ENCODE measurements at places on chromosomes 7 and 10.

DNA sequence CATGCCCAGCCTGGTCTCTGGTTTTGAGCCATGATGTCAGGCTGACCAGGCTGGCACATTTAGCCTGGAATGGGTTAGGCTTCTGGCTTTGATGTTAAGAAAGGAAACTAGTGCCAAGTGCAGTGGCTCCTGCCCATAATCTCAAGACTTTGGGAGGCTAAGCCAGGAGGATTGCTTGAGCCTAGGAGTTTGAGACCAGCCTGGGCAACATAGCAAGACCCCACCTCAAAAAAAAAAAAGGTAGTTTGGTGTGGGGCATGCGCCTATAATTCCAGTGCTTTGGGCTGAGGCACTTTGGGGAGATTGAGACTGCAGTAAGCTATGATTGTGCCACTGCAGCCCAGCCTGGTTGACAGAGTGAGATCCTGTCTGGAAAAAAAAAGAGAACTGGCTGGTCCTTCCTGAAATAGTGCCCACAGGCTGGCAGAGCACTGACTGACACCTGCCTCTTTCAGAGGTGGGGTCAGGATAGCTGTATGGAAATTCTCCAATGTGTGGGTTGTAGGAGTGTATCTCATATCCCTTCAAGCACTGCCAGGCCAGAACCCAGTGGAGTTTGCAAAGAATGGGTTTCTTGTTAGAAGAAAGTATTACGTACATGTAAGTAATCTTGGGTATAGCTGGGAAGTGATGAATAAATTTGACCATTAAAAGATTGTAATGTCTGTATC is 61.3 kb downstream of the KAT6B start:
- DNase-seq, result no peak

DNA sequence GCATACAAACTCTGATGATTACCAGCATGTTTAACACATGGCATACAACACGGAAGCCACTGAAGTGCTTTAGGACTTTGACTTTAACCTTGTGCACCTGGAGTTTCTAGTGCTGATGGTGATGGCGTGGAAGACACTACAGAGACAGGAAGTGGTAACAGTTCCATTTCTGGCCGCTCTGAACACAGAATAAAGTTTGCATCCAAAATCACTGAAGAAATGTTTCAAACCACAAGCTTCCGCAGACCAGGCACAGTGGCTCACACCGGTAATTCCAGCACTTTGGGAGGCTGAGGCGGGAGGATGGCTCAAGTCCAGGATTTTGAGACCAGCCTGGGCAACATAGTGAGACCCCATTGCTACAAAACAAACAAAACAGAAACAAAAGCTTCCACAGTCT is 40.3 kb upstream of the TNPO3 start:
- DNase-seq, result no peak

GRCh38 chr7:30851651-30852307 is 59.9 kb upstream of the AQP1 start:
- no peak for DNase-seq

GRCh38 chr7:70856901-70857630 is 274.9 kb upstream of the GALNT17 start:
- peak; percentile 92 for DNase-seq

- no peak for DNase-seq
These were observed 172.7 kb upstream of the SMIM30 start for GRCh38 chr7:113291058-113291457.

- no peak for DNase-seq
These were observed 8.0 kb upstream of the ACTR3B start for GRCh38 chr7:152751449-152752141.

- DNase-seq, result no peak
These were observed 323.7 kb upstream of the GNAI1 start for GRCh38 chr7:79810916-79811315.

DNA sequence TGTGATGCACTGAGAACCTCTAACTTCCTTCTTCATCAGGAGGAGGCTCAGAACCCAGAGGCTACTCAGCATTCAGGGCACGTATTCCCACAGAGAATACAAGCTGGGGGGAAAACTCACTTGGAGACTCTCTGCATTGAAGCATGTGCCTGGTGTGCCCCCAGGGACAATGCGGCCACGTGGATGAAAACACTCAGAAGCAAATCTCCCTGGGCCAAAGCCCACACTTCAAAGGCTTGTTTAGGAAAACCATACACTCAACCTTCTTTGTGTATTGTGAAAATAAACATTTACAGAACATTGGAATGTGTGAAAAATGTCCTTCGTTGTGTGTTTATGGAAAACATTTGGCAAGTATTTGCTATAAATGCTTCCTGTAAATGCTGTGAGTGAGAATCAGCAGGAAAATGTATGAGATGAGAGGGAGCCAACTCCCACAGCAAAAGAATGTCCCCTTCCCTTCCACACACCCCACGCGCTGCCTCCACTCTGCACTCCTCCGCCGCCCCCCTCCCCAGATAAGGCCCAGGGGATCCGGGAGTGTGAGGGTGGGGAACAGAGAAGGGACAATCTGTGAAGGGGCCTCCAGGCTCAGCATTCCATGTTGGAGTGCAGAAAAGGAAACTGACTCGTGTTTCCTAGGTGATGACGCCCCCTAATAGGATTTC is 339.5 kb downstream of the ELMO1 start:
- DNase-seq, result no peak

GRCh38 chr10:125444790-125445189 is 238.2 kb downstream of the TEX36 start:
- DNase-seq, result no peak

DNA sequence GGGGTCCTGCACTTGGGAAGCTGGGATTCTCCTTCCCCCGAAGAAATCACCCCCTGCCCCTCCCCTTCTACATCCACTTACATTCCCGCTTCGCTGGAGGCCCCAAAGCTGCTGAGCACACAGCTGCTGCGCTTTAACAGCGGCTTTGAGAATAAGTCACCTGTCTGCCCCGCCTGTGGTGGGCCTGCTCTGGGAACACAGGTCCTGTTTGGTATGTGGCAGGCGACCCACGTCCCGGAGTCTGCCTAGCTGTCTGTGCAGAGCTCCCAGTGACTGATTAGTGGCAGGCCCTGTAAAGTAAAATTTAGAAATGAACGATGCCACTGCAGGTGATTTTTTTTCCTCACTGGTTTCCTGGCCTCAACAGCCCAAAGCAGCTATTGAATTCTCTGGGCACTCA is 47.0 kb downstream of the CDH23 start:
- no peak for DNase-seq

GRCh38 chr10:129213256-129213655 is 253.8 kb upstream of the MGMT start:
- DNase-seq, result no peak

- DNase-seq, result peak; percentile 45
These were observed 83.7 kb downstream of the CARD11 start for GRCh38 chr7:2959828-2960599.

DNA sequence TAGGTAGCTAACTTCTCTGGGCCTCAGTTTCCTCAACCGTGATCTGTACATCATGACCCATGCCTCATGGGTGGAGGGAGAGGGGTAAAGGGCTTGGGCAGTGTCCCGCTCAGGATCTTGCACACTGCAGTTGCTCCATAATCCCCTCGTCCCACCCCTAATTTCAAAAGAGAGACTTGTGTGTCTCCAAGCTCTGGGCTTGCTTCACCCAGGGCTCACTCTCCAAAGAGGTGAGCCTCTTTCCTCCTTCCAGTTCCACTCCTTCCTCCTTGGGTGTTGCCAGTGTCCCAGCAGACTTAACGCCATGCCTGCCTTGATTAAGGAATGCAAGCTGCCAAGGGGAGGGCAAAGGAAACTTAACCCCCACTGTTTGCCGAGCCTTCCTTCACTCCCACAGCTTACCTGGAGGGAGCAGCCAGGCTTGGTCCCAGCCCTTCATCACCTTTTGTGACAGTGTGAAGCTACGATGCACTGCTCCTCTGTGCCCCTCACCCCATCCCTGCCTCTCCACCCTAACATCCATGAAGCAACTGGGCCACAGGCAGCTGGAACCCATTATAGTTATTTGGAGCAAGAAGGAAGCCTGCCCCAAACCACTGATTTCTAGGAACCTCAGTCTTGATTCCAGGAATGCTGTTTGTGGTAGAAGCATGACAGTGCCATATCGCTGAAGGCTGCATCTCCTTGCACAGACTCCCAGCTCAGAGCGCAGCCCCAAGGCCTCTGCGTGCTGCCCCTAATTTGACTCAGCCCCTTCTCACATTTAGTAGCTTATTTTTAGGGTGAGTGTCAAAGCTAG is 363.3 kb downstream of the TNS3 start:
- DNase-seq, result no peak

GRCh38 chr10:43689618-43689954 is 40.9 kb upstream of the ZNF32 start:
- peak; percentile 80 for DNase-seq

GRCh38 chr7:157058701-157059100 is 48.2 kb upstream of the MNX1 start:
- no peak for DNase-seq

- DNase-seq, result no peak
These were observed 41.4 kb upstream of the CD36 start for GRCh38 chr7:80596933-80597517.

- DNase-seq, result no peak
These were observed 38.5 kb downstream of the IGF2BP3 start for GRCh38 chr7:23431702-23432199.

DNA sequence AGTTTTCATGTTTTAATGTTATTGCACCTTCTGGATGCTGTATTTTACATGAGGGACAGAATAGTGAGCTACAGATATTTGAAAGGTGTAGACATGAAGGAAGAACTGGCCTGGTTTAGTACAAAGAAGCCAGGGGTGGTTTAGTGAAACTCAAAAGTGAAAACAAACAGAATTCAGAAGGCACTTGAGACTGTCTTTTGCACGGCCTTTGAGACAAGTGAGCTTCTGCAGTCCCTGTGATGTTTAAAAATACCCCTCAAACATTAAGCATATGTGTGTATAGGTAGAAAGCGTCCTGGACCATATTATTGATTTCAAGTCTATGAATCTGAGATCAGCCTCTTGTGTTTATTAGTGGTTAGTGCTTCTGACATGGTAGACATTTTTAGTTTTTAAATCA is 118.9 kb downstream of the CDK14 start:
- DNase-seq, result no peak

DNA sequence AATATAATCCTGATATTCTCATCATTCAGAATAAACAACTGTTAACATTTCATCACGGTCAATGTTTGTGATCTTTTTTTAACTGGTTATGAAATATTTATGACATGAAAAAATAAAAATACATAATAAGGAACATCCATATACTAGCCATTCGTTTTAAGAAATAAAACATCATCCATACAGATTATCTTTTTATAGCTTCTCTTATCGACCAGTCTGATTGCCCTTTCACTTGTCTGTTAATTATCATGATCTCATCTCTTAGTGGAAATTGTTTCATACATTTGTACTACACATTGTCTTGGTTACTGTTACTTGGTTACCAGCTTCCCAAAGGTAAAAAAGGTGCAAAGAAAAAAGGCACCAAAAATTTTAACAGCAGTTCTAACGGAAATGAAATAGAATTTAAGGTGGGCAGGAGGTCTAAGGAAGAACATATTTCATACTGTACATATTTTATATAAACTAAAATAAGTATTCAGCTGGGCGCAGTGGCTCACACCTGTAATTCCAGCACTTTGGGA is 8.4 kb downstream of the ARHGAP21 start:
- DNase-seq, result no peak

DNA sequence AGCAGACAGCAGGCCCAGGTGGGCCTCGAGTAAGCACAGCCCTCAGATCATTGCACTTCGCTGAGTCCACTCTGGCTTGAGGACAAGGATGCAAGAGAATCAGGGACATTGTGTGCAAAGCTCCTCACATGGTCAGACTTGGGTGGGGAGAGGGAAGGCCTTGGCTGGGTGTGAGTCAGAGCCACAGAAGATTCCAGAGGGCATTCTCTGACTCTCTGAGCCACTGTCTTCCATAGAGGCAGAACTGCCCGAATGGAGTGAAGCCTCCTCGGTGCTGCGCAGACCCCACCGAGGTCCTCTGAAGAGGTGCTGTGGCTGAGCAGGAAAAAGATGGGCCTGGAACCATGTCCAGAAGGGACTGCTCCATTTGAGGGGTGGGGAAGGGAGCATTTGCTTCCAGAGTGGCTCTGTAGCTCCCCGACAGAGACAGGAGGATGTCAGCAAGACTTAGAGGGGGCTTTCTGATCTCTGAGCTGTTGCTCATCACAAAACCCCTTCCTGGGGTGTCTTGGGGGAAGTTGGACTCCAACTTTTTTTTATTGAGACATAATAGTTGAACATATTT is 120.8 kb downstream of the PTPN20 start:
- DNase-seq, result peak; percentile 34

- no peak for DNase-seq
These were observed 66.9 kb downstream of the STK17A start for GRCh38 chr7:43649755-43650274.

- DNase-seq, result no peak
These were observed 38.7 kb downstream of the LAMB4 start for GRCh38 chr7:108091461-108091831.

DNA sequence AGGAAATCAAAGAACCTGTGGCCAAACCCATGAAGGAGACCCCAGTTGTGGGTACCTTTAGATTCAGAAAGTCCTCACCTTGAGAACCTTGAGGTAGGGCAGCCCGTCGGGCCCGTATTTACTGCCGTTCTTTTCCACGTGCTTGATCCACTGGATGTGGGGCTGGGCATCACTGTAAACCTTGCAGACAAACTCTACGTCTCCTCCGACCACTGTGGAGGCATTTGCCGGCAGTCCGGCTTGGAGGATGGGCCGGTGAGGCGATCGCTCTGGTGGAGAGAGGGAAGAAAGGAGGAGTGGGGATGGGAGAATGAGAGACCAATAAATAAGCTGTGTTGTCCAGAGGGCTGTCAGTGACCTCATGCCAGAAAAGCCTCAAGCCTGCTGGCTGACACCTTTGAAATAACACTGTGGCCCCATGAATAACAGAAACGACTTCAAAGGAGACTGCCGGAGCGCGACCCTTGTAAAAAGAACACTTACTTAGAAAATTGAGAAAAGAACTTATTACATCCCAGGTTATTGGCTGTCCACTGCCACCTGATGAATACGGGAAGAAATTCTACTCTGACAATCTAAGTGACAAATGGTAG is 78.2 kb downstream of the FGFR2 start:
- DNase-seq, result no peak

DNA sequence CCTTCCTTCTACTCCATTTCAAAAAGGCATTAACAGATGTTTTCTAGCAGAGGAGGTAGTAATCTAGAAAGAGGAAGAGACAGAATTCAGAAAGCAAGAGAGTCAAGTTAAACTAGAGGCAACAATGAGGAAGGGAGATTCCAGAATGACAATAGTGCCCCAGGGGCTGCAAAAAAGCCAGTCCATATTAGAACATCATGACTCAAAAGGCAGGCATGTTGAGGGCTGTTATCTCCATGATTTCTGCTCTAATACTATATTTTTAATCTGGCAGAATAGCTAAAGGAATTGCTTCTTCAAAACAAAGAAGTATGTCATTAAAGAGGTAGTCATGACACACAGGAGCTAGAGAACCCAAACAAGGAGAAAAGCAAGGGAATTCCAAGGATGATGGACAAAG is 599.6 kb downstream of the INHBA start:
- no peak for DNase-seq

GRCh38 chr7:77335581-77335980 is 80.6 kb downstream of the GSAP start:
- no peak for DNase-seq

DNA sequence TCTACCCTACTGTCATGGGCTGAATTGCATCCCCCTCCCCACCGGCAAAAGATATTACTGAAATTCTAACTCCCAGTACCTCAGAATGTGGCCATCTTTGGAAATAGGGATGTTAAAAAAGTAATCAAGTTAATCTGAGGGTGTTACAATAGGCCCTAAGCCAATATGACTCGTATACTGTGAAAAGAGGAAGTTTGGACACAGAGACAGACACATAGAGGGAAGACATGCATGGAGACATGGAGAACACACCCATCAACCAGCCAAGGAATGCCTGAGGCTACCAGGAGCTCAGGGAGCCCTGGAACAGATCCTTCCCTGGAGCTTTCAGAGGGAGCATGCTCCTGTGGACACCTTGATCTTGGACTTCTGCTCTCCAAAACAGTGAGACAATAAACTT is 138.2 kb upstream of the ADO start:
- no peak for DNase-seq

All from activated CD8-positive, alpha-beta memory T cell treated with anti-CD3 and anti-CD28 coated beads, Interleukin-2, amount 50 U/mL, for 48 hours (primary cell).